ENCODE measurements at places on chromosomes 5 and 9.

- DNase-seq, result no peak
Observed at GRCh38 chr5:180343831-180344695, 9.1 kb downstream of the GFPT2 start.

- DNase-seq, result no peak
Observed at GRCh38 chr5:11491404-11492075, 412.7 kb downstream of the CTNND2 start.

DNA sequence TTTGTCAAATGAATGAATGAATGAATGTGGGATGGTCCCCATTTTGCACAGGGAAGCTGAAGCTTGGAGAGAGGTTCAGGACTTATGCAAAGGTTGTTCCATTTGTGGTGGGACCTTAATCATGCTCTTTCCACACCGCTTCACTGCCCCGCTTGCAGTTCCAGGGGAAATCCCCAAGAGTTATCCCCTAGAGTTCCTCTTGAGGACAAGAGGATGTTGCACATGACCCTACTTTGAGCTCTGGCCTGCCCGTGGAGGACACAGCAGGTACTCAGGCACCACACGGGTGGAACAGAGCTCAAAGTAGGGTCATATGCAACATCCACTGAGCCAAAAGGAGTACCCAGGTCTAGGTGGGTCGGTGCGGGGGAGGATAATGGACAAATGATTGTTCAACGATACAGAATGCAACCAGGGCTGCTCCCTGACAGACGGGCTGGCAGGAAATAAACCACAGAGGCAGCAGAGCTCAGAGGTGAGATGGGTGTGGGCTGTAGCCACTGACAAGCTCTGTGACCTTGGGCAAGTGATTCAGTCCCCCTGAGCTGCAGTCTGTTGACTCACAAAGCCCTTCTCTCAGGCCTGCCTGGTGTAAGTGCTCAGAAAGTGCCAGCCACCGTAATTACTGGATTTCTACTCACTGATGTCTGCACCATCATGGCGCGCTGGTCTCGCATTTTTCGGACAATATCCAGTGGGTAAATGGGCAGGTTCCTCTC lies 60.3 kb upstream of the EPB41L4B start:
- no peak for DNase-seq

- no peak for DNase-seq
Observed at GRCh38 chr9:3403315-3403714, 122.5 kb downstream of the RFX3 start.

GRCh38 chr9:14344941-14345353 lies 31.0 kb upstream of the NFIB start:
- no peak for DNase-seq

GRCh38 chr5:62371409-62371808 lies 32.3 kb downstream of the DIMT1 start:
- DNase-seq, result no peak

GRCh38 chr5:8184455-8185063 lies 315.6 kb downstream of the MTRR start:
- no peak for DNase-seq

- DNase-seq, result no peak
Observed at GRCh38 chr9:114806526-114806900, 674 bp upstream of the TNFSF15 start.

- no peak for DNase-seq
Observed at GRCh38 chr9:86812616-86813015, 134.7 kb downstream of the GAS1 start.

GRCh38 chr9:2726650-2727340 lies 9.5 kb downstream of the KCNV2 start:
- DNase-seq, result no peak

GRCh38 chr5:138955671-138956295 lies 80.6 kb upstream of the LRRTM2 start:
- DNase-seq, result no peak

- no peak for DNase-seq
Observed at GRCh38 chr9:38130724-38131123, 61.7 kb upstream of the SHB start.

DNA sequence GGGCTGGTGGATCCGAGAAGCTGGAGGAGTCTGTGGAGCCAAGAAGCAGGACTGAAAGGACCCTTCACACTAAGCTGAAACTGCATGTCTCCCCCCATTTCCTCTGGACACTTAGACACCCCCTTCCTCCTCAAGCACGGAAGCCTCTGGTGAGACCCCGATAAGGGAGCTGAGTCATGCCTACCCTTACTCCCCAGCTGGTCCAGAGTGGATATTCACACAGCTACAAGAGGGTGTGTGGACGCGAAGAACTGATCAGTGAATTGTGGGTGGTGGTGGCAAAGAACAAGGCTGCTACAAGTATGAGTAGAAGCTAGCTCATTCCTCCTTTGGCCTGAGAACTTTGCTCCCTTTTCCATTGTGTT lies 4.3 kb downstream of the TLN1 start:
- no peak for DNase-seq

GRCh38 chr5:124841829-124842712 lies 95.6 kb upstream of the ZNF608 start:
- no peak for DNase-seq

GRCh38 chr5:158618256-158618655 lies 481.5 kb downstream of the EBF1 start:
- no peak for DNase-seq

DNA sequence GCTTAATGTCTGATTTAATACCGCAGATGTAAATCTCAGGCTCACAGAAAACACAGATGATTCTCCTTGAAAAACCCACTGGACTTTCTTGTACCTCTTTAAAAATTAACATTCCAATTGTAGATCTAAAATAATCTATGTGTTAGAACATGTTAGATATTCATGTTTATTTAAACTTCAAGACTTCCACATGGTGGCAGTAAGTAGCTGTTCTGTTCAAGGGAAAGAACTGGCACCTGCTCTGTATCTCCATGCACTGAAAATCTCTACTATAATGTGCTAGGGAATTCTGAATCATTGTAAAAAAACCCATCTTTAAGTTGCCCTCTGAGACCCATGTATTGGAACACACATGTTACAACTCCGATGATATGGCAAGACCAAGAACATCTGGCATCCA lies 366.9 kb downstream of the DMRTA1 start:
- no peak for DNase-seq

- no peak for DNase-seq
Observed at GRCh38 chr5:65816729-65817128, 94.7 kb downstream of the NLN start.
